ENCODE measurements at places on chromosomes 1 and 21.

- DNase-seq = no peak
Observed at GRCh38 chr1:81237473-81238089, 563.2 kb upstream of the ADGRL2 start.

DNA sequence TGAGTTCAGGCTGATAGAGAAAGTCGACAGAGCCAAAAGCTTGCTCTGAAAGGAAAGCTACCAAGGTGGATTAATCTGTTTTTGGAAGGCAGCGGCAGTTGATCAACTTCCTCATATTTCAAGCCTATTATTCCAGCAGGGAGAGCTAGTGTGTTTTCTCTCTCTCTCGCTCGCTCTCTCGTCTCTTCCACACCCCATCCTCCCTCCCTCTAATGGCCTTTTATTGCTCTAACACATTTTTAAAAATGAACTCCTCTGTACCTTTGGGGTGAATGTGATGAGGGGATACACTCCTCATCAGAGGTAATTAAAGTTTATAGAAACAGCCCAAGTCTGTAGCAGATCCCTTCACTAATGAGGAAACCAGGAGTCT lies 126.4 kb downstream of the CLIC6 start:
- no peak for DNase-seq

DNA sequence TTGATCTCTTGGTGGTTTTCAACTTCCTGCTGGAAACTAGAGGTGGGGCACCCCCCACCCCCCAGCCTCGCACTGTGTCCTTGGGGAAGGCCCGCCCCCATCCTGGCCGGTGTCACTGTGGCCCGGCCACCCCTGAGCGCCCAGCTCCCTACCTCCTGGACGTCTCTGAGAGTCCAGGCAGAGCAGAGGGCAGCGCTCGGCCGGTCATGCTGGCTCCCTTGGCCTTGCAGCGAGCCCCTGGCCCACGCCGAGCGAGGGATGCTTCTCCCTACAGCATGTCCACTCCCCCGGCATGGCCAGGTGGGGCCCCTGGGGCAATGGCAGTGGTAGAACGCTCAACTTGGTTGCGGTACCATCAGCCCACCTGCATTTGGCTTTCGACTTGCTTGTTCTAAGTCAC lies 28.7 kb upstream of the TRAPPC10 start:
- DNase-seq = no peak

GRCh38 chr1:231480008-231480407 lies 48.5 kb upstream of the TSNAX start:
- no peak for DNase-seq

GRCh38 chr1:33312413-33312749 lies 8.5 kb downstream of the A3GALT2 start:
- DNase-seq = no peak

- DNase-seq = no peak
Observed at GRCh38 chr21:30104241-30104640, 62.4 kb downstream of the CLDN17 start.

DNA sequence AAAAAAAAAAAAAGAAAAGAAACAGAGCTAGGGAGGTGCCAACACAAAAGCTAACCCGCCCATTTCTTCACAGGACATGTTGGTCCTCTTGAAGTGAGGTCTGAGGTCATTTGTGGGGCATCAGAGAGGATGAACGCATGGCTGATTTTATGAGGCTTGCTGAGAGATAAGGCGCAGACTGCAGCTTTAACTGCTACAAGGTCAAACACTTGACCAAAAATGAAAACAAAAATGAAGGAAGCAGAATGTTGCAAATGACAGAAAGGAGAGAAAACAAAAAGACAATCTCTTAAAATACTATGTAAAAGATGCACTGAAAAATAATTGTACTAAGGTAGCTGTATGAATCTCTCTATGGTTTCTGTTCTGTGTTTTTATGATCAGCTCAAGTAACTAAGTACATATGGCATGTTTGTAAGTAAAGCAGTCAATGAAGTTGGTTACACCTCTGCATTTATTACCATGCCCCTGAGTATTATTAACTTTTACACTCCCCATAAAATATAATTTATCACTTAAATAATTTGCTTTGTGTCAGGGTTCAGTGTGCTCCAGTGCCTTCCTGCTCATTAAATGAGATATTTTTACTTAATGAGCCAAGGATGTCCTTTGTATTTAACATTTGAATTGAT lies 249.1 kb upstream of the NR5A2 start:
- DNase-seq = no peak

- DNase-seq = no peak
Observed at GRCh38 chr1:168159251-168159650, 19.5 kb upstream of the TIPRL start.

- no peak for DNase-seq
Observed at GRCh38 chr1:32753532-32754316, 51.2 kb upstream of the SYNC start.

GRCh38 chr21:43341378-43342161 lies 85.4 kb downstream of the SIK1 start:
- DNase-seq = no peak

DNA sequence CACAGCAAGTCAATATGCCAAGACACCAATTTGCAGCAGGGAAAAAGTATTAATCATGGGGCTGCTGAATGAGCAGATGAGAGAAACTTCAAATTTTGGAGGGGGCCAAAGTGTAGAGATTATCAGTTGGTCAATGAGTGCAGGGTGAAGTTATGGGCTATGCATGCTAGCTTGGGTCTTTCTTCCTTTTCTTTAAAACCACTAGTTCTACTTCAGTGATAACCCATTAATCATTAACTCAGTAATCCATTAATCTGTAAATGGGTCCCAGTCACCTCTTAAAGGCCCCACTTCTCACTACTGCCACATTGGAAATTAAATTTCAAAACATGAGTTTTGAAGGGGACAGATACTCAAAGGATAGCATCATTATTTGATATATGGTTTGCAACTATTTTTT lies 688.6 kb upstream of the ADGRL4 start:
- no peak for DNase-seq

GRCh38 chr21:15626031-15626430 lies 103.8 kb upstream of the USP25 start:
- no peak for DNase-seq

DNA sequence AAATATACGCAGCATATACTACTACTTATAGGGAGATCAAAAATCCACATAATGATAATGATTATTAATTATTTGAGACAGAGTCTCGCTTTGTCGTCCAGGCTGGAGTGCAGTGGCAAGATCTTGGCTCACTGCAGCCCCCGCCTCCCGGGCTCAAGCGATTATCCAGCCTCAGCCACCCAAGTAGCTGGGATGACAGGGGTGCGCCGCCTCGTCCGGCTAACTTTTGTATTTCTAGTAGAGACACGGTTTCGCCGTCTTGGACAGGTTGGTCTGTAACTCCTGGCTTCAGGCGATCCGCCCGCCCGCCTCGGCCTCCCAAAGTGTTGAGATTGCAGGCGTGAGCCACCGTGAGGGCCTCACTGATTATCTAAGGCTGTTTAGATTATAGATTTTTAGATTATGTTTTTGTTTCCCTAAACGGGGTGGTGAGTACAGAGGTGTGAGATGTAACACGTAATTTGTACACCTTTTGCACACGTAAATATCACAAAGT lies 548 bp upstream of the SLC25A33 start:
- no peak for DNase-seq

- no peak for DNase-seq
Observed at GRCh38 chr1:96901783-96902363, 180.3 kb downstream of the PTBP2 start.

DNA sequence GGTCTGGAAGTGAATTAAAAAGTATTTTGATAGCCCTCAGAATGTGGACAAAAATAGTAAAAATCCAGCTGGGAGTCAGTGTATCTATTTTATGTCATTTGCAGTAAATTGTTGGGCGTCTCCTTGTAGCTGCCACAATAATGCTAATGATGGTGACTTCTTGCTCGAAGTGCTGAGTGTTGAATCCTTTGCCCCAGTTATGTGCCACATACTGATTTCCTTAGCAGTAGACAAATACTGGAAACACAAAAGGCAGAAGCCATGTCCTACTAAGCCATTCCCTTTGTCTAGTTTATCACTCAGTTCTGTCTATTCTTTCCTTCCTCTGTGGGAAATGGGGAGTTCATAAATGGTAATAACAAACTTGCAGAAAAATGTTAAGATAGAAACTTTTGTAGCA lies 70.7 kb upstream of the CXADR start:
- DNase-seq = no peak

DNA sequence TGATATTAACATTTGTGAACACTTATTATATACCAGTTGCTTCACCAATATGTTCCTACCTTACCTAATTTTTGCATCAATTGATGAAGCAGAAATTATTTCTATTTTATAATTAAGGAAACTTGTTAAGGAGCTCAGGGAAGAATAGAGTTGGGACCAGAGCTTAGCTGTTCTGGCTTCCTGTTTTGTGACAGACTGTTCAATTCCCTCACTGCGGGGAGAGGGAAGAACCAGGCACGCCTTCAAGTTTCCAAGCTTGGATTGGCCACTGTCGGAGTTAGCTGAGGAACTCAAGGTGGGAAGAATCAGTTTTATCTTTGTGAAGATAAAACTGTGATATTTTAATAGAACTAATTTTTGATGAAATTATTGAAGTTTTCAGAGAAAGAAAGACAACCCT lies 142.3 kb upstream of the LMO4 start:
- DNase-seq = no peak

DNA sequence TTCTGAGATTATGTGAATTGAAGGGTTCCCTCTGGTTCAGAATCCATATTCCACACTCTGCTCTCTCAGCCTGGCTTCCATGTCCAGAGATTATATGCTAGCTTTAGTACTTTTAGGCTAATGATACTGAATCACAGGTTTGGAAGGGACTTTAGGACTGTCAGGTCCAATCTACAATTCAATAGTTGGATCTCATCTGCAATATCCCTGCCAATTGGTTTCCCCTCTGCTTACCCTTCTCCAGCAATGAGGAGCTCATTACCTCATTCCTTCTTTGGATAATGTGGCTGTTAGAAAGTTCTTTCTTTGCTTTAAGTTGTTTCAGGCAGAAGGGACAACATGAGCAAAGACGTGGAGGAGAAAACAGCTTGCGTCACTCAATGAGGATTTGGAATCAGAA lies 245.3 kb downstream of the PLPP3 start:
- DNase-seq = no peak

- no peak for DNase-seq
Observed at GRCh38 chr1:192998536-192998935, 60.6 kb downstream of the UCHL5 start.

GRCh38 chr1:100816049-100816448 lies 78.6 kb downstream of the EXTL2 start:
- no peak for DNase-seq

GRCh38 chr1:71599306-71599705 lies 518.5 kb upstream of the ZRANB2 start:
- no peak for DNase-seq

GRCh38 chr1:220991506-220991905 lies 112.3 kb downstream of the HLX start:
- DNase-seq = no peak

DNA sequence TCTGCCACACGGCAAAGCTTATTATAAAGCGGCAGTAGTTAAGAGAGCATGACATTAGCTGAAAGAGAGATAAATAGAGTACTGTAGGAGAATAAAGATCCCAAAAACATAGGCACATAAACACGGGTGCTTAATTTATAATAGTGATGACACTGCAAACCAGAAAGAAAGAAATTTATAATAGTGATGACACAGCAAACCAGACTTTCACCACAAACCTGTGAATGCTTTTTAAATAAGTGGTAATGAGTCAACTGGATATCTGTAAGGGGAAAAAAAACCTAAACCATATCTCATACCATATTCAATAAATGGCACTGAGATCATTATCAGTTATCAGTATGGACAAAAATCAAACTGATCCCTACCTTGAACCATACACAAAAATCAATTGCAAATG lies 25.5 kb downstream of the USP1 start:
- DNase-seq = no peak

- no peak for DNase-seq
Observed at GRCh38 chr1:86567341-86567740, 20.5 kb downstream of the CLCA4 start.

DNA sequence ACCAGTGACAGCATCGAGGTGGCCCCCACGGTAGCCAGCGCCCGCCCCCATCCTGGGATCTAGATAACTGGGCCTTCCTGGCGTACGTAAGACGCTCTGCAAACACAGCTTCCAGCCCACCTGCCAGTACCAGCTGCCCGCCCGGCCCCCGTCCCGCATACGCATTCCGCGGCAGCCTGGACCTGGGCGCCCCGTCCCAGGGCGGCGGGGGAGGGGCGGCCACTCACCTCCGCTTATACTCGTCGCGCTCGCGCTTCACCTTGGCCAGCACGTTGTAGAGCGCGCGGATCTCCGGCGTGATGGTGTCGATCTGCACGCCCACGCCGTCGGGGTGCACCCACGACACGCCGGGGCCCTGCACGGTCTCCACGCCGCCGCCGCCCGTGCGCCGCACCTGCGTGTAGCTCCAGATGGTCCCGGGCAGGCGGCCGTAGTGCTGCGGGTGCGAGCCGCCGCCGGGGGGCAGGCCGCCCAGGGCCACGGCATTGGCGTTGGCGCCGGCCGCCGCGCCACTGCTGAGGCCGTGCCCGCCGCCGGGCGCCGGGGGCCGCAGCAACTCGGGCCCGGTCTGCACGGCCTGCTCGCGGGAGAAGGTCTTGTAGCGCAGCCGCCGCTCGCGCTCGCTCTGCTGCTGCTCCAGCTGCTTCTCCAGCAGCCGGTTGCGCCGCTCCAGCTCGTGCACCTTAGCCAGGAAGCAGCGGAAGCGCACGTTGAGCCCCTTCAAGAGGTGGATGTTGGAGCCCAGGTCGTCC lies 859 bp downstream of the IFFO2 start:
- no peak for DNase-seq

DNA sequence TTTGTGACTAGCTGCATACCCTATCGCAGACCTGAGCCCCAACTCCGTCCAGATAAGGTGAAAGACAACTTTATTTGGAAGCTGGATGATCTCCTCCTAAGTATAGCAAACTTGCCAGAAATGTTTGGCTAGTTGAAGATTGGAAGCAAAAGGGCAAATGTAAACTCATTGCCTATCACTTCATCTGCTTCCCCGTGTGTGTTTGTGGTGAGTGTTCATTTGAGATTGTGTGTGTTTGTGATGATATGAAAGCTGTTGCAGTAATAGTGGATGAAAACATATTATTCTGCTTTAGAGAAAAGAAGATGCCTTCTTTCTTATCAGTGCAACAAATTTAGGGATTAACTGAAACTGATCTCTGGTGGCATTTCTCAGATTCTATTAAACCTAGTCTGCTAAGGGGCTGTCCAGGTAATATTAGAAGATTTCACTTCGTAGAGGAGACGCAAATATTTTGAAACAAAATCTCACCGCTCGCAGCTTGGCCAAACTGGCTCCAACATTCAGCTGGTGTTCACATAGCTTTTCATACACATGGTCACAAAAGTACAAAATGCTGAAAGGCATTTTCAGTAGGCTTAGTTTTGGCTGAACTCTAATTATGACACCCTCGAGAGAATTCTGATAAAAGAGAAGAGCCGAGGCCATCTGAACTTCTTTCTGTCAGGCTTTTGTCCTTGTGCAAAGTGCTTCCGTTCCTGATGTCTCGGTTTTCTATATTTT lies 1.1 kb downstream of the TBX19 start:
- DNase-seq = no peak
